Substantia nigra (tissue), 51 donors: ENCODE measurements at places on chromosomes 2 and 18.

GRCh38 chr2:97677480-97677879, 8.0 kb downstream of the C2orf92 start:
- no peak for DNase-seq

DNA sequence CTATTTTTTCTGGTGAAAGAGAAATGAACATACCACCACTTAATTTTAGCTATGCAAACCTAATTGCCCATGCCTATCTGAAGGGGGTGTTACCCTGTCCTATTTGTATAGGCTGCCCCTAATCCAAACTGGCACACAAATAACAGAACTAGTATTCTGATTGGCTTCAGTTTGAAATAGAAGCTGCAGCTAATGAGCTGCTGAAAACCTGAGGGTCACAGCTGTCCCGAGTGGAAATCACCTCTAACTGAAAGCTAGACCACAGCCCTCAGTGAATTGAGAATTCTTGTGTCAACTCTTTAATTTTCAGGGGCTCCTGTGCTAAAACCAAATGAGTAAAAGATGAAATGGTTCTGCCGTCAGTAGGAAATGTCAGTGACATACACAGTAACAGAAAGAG, 28.7 kb downstream of the CCDC141 start:
- no peak for DNase-seq

- DNase-seq, result no peak
Measured at GRCh38 chr18:58005011-58005410, 39.0 kb upstream of the NEDD4L start.

- DNase-seq, result no peak
Measured at GRCh38 chr18:31657823-31658669, 26.3 kb downstream of the B4GALT6 start.

- DNase-seq, result no peak
Measured at GRCh38 chr18:80178935-80179818, 68.1 kb downstream of the PARD6G start.

GRCh38 chr18:11322716-11323115, 173.3 kb upstream of the PIEZO2 start:
- DNase-seq, result no peak

DNA sequence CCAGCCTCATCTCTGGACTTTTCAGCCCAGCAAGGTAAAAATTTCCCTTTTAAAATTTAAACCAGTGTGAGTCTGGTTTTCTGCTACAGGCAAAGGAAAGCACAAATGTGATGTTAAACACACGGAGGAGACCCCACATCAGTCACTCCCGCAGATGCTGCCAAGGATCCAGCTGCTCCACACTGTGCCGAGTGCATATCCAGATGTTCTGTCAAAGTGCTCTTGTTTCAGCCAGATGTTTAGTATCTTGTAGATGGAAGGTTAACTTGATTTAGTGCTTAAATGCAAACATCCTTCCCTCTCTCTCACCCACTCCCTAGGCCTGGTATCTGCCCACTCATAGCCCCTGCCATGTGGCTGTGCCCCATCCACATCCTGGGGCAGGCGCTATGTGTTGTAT, 15.8 kb upstream of the ATOH8 start:
- DNase-seq, result no peak

DNA sequence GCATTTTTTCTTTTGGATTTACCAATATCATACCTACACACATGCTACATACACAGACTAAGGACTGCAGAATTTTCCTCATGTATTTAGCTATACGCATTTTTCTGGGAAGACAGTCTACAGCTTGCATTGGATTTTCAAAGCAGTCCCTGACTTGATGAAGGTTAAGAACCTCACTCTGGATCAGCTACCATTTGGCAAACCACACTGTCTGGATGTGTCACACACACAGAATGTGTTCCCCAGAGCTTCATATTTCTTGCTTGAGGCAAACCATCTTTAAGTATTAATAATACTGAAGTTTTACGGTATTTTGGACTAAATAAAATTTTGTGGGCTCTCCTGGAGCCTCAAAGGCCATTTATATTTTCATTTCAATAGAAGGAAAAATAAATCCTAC, 102.3 kb downstream of the TCF4 start:
- no peak for DNase-seq

DNA sequence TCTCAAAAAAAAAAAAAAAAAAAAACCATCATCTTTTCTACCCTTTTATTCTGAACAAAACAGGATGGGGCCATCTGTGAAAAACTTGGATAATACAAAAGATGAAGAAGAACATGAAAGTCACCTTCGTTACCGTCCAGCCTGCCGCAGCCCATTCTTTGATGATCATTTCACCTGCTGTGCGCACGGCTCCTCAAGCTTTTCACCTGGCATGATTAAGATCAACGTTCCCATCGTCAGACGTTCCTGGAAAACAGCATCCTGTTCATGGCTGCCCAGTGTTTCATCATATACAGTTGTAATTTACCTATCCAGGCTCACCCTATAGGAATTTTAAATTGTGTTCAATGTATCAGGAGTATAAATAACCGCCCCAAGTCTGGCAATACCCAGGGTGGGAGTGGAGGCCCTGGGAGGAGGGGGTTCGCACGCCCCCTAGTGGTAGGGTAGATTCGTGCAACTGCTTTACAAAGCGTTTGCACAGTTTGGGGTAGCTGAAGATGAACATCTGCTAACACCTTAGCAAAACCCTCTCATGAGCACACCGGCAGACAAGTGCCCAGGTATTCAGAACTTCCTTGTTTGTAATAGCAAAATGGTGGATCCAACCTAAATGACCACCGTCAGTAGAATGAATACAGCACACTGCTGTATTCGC, 49.0 kb upstream of the GLI2 start:
- no peak for DNase-seq

- DNase-seq, result peak; percentile 45
Measured at GRCh38 chr2:229445501-229446211, 174.6 kb upstream of the PID1 start.

GRCh38 chr18:60499675-60500074, 127.1 kb upstream of the MC4R start:
- DNase-seq, result no peak

DNA sequence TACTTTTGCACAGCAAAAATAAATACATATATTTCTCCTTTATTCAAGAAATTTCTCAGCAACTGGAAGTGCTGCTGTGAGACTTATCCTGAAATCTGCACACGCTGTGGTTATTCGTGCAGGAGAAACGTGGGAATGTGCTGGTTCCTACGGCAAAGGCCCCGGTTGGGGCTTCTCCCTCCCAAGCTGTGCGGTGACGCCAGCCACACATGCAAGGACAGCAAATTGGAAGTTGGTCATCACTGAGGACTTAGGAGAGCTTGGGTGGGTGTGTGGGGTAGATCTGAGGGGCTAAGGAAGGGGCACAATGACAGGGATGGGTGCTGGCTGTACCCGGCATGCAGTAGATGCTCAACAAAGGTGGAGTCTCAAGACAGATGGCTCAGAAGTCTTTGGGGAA, 16.5 kb upstream of the MTCL1 start:
- DNase-seq, result no peak

- no peak for DNase-seq
Measured at GRCh38 chr2:14551069-14551468, 81.4 kb upstream of the LRATD1 start.

- no peak for DNase-seq
Measured at GRCh38 chr2:37819186-37819585, 105.9 kb upstream of the RMDN2 start.

- no peak for DNase-seq
Measured at GRCh38 chr2:36762764-36763490, 66.4 kb downstream of the VIT start.

GRCh38 chr2:86358957-86359356, 21.5 kb upstream of the REEP1 start:
- DNase-seq, result no peak

DNA sequence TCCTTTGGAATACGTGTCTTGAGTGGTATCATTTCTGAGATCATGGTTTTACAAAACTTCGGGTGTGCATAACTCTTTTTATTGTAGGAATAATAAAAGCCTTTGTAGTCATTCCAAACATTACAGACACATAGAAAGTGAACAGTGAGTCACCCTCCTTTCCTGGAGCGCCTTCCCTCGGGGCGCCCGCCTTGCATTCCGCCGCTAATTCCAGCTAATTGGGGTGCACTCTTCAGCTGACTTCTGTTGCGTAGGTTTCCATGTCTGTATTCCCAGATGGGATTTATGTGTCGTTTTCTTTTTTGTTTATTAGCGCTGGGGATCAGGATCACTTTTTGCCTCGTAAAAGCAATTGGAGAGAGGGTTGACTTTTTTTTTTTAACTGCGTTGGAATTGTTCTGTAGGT, 18.7 kb downstream of the SH3BP4 start:
- DNase-seq, result no peak

DNA sequence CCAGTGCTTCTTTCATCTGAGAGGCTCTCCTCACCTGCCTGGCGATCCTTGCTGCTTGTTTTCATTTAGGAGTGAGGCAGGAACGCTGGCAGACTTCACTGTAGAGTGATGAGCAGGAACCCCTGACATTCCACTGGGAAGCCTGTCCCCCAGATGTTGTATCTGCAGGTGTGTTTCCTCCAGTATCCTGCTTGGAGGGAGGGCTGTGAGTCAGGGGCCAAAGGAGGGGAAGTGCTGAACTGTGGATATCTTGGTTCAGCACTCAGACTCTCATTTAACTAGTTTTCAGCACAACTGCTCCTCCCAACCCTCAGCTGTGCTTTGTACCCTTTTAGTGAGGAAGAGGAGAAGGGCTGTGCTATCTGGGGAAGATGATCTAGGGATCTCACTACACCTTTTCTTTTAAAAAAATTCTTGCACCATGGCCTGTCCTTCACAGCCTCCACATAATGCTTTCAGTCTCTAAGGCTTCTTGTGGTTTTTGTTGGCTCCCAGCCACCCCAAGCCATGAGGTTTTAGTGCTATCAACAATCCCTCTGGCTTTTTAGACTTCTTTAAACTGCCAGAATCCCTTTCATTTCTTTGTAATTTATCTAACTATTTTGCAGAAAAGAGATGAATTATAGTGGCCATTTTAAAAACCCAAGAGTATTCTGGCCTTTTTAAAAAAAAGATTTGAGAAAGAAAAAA, 11.2 kb downstream of the ANKAR start:
- DNase-seq, result no peak

- no peak for DNase-seq
Measured at GRCh38 chr2:165280356-165280755, 41.1 kb downstream of the SCN2A start.

- DNase-seq, result no peak
Measured at GRCh38 chr18:35424356-35424755, 47.2 kb upstream of the ZNF396 start.

GRCh38 chr18:48929941-48930713, 20.6 kb downstream of the SMAD7 start:
- no peak for DNase-seq

DNA sequence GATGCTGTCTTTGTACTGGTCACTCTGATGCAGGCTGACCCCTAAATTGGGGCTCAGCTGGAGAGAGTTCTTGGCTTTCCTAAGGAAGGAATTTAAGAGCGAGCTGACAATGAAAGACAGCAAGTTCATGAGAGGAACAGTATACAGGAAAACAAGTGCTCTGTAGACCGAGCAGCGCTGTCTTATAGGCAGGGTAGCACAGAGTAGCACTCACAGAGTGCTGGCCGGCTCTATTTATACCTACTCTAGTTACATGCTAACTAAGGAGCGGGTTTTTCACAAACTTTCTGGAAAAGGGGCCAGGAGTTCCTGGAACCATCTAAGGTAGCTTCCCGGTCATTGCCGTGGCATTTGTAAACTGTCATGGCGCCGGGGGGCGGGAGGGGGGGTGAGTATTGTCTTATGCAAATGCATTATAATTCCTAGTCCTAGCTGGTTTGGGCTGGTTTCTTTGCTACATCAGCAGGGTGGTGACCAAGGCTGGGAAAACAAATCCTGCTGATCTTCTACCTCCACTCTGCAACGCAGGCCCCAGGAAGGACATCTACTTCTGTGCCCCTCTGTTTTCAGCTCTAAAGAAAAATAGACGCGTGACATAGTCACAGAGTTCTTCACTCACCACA, 31.6 kb upstream of the MAP3K20 start:
- DNase-seq, result no peak

GRCh38 chr2:118611691-118612090, 235.8 kb downstream of the EN1 start:
- no peak for DNase-seq

- no peak for DNase-seq
Measured at GRCh38 chr2:149857344-149857743, 269.8 kb upstream of the MMADHC start.

DNA sequence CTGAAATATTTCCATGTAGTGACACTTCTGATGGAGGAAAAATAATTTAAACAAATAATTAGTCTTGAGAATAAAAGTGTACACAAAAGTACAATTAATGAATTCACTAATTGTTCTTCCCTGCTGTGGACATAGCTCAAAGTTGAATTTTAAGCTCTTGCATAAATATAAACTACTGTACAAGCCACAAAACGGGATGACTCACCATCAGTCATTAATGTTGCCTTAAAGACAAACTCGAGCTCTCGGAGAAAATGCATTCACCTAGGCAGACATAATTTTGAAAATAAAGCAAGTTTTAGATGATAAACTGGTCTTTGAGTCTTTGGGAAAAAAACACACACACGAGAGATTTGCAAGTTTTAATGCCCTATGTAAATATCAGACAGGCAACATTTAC, 436.4 kb downstream of the ZNF521 start:
- DNase-seq, result no peak

DNA sequence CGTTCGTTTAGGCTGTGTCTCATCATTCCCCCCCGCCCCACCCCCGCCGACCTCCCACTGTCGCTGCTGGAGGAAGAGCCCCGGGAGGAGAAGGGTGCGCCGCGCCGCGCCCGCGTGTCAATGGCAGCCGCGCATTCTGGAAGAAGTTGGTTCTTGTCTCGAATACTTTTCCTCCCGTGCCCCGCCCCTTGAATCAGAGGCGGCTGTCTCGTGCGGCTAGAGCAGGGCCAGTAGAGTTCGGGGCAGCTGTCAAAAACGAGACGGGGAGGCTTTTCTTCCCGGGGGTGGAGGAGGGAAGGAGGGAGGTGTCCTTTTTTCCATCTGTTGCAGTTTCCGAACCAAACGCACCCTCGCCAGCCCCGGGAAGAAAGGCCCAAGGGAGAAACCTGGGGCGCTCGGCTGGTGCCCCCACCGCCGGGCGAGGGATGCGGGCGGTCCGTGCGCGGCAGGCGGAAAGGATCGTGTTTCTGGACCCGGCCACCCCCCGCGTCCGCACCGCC, 410 bp upstream of the TGIF1 start:
- DNase-seq, result no peak

GRCh38 chr2:9087121-9087681, 83.7 kb upstream of the MBOAT2 start:
- no peak for DNase-seq

GRCh38 chr18:6161549-6161948, 253.2 kb downstream of the L3MBTL4 start:
- no peak for DNase-seq

- no peak for DNase-seq
Measured at GRCh38 chr2:72765997-72766609, 59.7 kb downstream of the EXOC6B start.

DNA sequence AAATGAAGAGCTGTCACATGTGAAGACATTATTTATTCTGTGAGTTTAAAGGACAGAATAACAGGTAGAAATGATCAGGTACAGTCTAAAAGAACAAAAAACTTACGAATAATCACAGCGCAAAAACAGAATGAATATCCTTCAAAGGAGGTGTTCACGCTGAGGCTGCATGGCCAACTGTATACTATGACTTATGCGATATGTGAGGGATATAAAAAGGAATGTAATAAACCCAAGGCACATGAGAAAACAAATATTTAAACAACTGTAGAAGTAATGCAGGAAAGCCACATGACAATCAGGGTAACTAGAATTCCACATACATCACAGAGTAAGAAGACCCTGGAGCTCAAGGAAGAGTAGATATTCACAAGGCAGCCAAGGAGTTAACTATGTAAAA, 81.3 kb downstream of the RTTN start:
- DNase-seq, result no peak
